ENCODE measurements at places on chromosomes 2 and 18. TPM values are rescaled to one million over a fixed set of nuclear protein-coding genes. Genes with fewer than 3 reads are reported as not detected.

Gene LTBP1
- total RNA-seq: 46.1 TPM

Gene HOXD12
- total RNA-seq: not detected

Gene CRYBA2
- total RNA-seq: not detected

Gene WDR12
- 9.4 TPM for total RNA-seq

Gene STPG4
- 1.0 TPM for total RNA-seq

Gene TWIST2
- total RNA-seq: 10.8 TPM

Gene TMEM178A
- 2.5 TPM for total RNA-seq

Gene VSNL1
- total RNA-seq: 6.9 TPM

Gene ARHGEF4
- 15.9 TPM for total RNA-seq

Gene CHRNG
- not detected for total RNA-seq

Gene ANKRD30BL
- total RNA-seq: 3.8 TPM

Gene FEV
- total RNA-seq: not detected

Gene RGPD6
- total RNA-seq: 129 TPM

Gene ATP5F1A
- 389 TPM for total RNA-seq

Gene CDK15
- 0.11 TPM for total RNA-seq

Gene MSTN
- 0.46 TPM for total RNA-seq

Gene CD8A
- 2.8 TPM for total RNA-seq

Gene ONECUT2
- total RNA-seq: 0.06 TPM

Gene ME2
- total RNA-seq: 52.0 TPM

Gene LRP1B
- total RNA-seq: 6.5 TPM

Gene LYPD1
- 0.28 TPM for total RNA-seq

Gene PROM2
- total RNA-seq: 11.5 TPM

Gene CCDC178
- total RNA-seq: 0.94 TPM

Gene SP140
- total RNA-seq: 5.5 TPM

Gene MOGAT1
- total RNA-seq: 1.7 TPM

Gene MYCN
- total RNA-seq: 5.2 TPM

Gene AQP12A
- total RNA-seq: not detected

Gene GKN1
- total RNA-seq: not detected

Gene ALPP
- total RNA-seq: 7.0 TPM

Gene GDF7
- 0.37 TPM for total RNA-seq

Gene SUMO1
- 99.6 TPM for total RNA-seq

Gene KLHL14
- 0.31 TPM for total RNA-seq

Gene ID2
- 181 TPM for total RNA-seq

Gene C2orf78
- not detected for total RNA-seq

Gene SERPINB11
- not detected for total RNA-seq

Gene NUP35
- total RNA-seq: 14.5 TPM

Gene IL36RN
- total RNA-seq: not detected

Gene BBS5
- 22.5 TPM for total RNA-seq

Gene NT5DC4
- 0.09 TPM for total RNA-seq

Gene CCDC141
- total RNA-seq: 25.7 TPM

Gene CDKL4
- total RNA-seq: 6.5 TPM

Gene ANKRD30B
- total RNA-seq: not detected

Gene ARL5A
- 107 TPM for total RNA-seq

Gene ABHD1
- total RNA-seq: 0.11 TPM

Gene SAG
- total RNA-seq: 0.46 TPM

Gene EFR3B
- 6.1 TPM for total RNA-seq

Gene ARHGAP15
- total RNA-seq: 13.0 TPM

Gene CENPA
- 0.71 TPM for total RNA-seq

Gene DCDC2C
- total RNA-seq: 0.37 TPM

All from lung (tissue), 17 donors.